ENCODE measurements at places on chromosomes 7 and 10.

DNA sequence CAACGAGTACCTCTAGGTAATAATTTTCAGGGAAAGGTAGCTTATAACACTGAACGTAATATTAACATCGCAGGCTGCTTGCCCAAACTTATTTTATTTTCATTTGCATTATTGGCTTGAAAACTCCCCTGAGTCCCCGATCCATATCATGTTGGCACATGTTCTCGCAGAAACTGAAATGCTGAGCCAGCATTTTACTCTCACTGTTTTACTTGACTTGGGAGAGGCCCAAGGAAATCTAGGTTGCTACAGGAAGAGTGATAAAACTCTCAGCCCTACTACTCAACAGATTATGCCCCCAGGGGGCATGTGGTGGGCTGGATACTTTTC, 183.5 kb upstream of the HABP2 start:
- no peak for DNase-seq

DNA sequence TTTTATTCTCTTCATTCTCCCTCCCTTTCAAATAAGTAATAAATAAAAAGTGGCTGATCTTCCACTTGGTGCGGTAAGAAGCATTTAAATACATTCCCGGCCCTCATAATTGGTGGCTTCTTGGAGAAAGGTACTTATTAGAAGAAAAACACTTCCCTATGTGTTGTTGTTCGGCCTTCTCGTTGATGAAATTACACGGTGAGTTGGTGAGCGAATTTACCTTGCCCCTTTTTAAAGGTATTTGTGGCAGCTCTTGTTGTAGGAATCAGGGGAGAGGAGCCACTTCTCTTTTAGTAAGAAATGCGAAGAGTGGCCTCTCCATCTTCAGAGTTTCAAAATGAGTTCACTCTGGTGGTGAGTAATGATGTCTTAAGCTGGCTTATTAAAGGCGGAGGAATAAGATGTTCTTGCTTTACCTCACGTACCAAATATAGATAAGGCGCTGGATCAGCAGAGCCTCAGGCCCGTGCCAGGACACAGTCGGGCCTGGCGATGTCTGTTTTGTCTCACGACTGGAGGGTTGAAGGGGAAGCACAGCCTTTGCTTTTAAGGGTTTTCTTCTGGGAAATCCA, 135.9 kb downstream of the CUX1 start:
- no peak for DNase-seq

GRCh38 chr7:55105952-55106351, 87.1 kb downstream of the EGFR start:
- no peak for DNase-seq

DNA sequence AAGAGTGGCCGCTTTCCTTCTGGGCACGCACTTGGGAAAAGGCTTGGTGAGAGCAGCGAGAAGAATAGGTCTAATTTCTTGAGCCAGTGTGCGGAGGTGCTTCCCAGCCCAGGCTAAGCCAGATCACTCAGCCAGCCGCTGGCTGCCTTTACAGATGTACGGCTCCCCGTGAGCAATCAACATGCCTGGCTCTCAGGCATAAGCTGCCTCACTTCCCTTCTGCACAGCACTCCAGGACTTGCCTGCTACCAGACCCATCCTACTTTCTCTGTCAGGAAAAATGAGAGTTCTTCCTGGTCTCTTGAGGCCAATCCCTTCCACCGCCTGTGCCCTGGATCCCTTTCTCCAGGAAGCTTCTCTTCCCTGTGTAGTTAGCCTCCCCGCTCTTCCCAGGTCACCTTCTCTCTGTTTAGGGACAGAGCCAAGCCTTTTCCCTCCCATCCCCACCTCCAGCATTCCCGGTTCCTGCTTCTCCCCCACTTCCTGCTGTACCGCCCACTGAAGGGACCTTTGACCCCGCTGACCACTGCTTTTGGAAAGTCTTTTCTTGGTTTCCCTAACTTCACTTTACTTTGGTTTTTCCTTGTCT, 1.1 kb upstream of the ACTR3C start:
- DNase-seq = no peak

- no peak for DNase-seq
These were observed 152.3 kb upstream of the GPR26 start for GRCh38 chr10:123513870-123514269.

GRCh38 chr7:40996233-40996677, 706.6 kb downstream of the INHBA start:
- DNase-seq = no peak

DNA sequence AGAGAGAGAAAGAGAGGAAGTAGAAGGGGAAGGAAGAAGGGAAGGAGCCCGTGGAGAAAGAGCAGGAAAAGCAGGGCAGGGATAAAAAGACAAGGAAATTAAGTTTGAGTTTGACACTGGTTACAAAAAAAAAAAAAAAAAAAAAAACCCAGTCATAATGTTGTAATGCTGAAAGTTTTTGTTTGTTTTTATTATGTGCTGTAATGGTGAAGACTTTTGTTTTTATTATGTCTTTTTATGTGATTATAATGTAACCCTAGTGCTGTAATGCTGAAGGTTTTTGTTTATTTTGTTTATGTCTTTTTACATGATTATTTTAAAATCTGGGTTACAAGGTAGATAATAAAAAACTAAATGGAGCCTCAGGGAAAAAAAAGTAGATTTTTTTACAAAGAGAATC, 184.8 kb downstream of the SEMA3A start:
- DNase-seq = no peak

DNA sequence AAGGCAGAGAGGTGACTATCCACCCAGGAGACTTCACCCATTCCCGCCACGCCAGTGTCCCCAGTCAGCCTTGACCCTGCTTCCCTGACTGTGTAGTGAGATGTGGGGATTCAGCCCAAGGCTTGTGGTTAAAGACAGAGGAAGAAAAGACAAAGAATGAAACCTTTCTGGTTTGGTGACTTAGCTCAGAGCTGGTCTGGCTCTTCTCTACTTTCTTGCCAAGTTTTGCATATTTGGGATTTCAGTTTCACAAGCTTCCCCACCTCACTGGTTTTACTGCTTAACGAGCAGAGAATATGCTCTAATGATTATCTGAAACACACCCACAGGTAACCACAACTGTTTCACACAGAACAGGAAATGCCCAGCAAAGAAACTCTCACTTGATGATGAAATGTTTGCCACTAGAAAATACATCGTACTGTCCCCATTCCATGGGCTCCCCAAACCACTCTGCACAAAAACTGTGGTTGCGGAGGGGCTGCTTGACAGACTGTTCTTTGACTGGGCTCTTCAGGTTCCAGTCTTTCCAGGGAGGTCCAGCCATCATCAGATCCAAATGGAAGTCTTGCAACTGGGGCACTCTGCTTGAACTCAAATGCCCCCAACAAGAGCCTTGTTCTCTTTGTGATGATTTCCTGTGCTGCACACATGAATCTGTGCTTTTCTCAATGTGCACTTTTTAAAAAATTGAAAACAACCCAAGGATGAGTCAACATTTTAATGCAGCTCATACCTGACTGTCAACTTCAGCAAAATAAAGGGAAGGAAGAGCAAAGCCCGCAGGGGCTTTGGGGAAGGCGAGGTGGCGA, 95.5 kb downstream of the CTBP2 start:
- no peak for DNase-seq

GRCh38 chr7:48384180-48384752, 213.0 kb downstream of the ABCA13 start:
- no peak for DNase-seq

- DNase-seq = peak; percentile 7
These were observed 15.6 kb upstream of the PBLD start for GRCh38 chr10:68348265-68348741.

- DNase-seq = no peak
These were observed 95.0 kb downstream of the DYNC1I1 start for GRCh38 chr7:95867309-95867708.

DNA sequence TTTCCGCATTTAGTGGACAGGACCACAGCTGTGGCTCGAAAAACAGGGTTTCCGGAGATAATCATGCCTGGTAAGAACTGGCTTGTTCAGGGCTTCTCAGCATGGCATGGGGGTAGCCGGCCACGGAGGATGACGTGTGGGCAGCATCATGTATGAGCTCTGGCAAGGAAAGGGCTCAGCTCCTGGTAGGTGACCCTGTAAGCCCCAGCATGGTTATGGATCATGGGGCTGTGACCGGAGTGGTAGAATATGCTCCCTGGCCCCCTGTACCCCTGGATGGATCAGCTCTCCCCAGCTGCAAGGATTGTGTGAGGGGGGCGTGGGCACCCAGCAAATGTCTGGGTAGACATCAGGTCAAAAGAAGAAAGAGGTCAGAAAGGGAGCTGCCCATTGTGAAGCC, 113.5 kb downstream of the DOCK1 start:
- DNase-seq = no peak

DNA sequence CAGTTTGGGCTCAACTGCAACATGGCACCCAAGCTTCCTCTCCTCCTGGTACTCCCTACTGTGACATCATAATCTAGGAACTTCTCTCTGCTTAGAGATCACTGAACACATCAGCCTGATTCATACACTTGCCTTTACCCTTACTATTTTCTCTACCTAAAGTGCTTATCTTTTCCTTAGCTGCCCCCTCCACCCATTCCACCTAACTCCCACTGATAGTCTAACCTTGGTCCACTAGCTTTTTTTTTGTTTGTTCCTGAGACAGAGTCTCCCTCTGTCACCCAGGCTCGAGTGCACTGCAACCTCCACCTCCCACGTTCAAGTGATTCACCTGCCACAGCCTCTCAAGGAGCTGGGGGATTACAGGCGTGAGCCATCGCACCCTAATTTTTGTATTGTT, 15.9 kb downstream of the CUL2 start:
- no peak for DNase-seq

GRCh38 chr10:32232378-32232777, 114.6 kb downstream of the EPC1 start:
- DNase-seq = no peak

- no peak for DNase-seq
These were observed 69.5 kb upstream of the PPIF start for GRCh38 chr10:79277579-79278269.

- no peak for DNase-seq
These were observed 156.1 kb downstream of the ADARB2 start for GRCh38 chr10:1581189-1581588.

DNA sequence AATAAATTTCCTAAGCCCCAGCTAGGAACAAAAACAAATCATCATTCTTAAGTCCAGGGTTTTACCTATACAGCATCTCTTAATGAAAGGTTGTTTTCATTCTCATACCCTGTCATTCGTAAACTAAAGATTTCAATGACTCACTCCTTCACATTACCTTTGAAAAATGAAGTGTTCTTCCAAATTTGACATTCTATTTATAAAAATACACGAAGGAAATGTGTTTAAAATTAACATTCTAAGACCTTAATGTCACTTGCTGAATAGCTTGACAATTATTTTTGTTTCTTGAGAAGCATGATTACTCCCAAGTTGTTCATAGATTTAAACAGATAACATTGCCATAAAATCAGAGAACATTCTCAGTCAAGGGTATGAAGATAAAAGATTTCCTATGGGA, 1188.3 kb upstream of the SORCS1 start:
- DNase-seq = no peak

GRCh38 chr7:41567731-41568114, 135.2 kb downstream of the INHBA start:
- no peak for DNase-seq

DNA sequence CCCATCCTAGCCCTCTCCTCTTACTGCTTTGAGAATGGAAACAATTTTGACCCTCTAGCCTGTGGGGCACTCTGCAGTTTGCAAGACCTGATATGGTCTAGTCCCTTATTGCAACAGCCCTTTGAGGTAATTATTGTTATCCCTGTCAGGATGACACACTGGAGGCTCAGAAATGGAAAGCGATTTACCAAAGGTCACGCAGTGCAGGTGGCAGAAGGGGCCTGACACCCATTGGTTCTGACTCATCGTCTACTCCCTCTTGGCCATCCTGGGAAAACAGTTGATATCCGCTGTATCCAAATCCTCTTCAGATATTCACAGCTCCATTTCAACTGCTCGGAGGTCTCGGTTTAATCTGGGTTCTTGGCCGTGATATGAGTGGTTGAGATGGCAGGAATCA, 44.7 kb upstream of the AQP1 start:
- no peak for DNase-seq

GRCh38 chr7:80131675-80132435, 2.8 kb upstream of the GNAI1 start:
- DNase-seq = no peak
